ENCODE measurements at places on chromosomes 7 and 10.

DNA sequence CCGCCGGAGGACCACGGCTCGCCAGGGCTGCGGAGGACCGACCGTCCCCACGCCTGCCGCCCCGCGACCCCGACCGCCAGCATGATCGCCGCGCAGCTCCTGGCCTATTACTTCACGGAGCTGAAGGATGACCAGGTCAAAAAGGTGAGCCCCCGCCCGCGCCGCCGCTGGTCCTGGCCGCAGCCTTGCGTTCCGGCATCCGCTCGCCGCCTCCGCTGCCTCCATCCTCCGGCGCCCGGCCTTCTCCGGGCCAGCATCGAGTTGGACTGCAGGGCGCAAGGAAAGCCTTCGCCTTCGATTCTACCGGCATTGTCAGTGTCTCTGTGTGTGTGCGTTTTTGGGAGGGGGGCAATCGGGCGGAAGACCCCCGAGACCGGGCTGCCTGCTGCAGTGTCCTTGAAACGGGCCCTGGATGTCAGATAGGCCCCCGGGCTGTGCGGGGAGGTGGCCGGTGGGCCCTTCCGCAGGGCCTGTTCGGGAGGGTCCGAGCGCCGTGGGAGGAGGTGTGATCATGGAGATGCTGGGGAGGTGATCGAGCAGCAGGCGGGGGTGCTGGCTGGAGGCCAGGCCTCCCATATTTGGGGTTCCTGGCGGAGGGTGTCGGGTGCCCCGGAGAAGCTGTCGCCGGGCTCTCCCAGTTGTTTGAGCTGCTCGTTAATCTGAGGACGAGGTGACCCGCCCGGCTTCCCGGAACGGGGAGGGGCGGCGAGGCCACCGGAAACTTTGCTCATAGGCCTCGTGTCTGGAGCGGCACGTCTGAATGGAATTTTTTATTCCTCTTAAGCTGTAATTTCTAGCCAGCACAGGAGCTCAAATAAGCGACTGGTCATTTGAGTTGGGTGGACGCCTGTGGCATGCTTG, 40.8 kb downstream of the HK1 start:
- peak; percentile 82 for DNase-seq

- no peak for DNase-seq
Measured at GRCh38 chr10:64484811-64485330, 963.7 kb downstream of the REEP3 start.

DNA sequence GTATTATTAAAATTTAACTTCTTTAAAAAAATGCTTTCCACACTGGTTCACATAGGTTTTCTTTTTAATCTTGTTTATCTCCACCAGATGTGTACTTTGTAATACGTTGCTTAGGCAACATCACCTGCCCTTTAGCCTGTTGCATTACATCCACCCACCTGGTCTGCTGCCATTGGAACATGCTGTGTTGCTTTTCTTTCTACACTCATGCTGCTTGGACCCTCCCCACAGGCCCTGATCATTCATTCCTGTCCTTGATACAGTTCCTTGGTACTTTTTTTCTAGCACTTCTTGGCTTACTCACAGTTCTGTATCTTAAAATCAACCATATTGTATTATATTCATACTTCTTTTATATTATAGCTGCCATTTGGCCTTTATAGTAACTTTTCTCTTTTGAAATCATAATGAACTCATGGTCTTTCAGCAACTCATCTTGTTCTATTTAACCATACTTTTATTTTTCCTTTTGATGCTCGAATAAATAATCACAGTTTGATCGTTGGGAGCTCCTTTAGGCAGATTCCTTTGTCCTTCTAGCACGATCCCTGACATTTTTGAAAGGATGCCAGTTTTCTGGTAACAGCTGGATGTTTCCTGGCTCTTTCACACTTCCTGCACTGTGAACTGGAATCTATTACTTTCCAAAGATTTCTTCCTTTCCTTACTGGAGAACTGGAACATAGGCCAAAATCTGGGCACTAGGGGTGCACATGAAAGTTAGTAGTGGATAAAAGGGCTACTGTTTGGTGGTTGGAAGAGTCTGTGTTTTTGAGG, 125.1 kb downstream of the CDK14 start:
- no peak for DNase-seq

GRCh38 chr10:86017841-86018734, 348.5 kb downstream of the GRID1 start:
- no peak for DNase-seq

DNA sequence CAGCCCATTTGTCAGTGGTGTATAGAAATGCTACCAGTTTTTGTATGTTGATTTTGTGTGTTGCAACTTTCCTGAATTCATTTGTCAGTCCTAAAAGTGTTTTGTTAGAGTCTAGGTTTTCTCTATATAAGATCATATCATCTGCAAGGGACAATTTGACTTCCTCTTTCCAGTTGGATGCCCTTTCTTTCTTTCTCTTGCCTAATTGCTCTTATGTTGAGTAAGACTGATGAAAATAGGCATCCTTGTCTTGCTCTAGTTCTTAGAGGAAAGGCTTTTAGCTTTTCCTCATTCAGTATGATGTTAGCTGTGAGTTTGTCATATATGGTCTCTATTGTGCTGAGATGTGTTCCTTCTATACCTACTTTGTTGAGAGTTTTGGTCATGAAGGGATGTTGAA, 161.7 kb upstream of the TPK1 start:
- DNase-seq: no peak

DNA sequence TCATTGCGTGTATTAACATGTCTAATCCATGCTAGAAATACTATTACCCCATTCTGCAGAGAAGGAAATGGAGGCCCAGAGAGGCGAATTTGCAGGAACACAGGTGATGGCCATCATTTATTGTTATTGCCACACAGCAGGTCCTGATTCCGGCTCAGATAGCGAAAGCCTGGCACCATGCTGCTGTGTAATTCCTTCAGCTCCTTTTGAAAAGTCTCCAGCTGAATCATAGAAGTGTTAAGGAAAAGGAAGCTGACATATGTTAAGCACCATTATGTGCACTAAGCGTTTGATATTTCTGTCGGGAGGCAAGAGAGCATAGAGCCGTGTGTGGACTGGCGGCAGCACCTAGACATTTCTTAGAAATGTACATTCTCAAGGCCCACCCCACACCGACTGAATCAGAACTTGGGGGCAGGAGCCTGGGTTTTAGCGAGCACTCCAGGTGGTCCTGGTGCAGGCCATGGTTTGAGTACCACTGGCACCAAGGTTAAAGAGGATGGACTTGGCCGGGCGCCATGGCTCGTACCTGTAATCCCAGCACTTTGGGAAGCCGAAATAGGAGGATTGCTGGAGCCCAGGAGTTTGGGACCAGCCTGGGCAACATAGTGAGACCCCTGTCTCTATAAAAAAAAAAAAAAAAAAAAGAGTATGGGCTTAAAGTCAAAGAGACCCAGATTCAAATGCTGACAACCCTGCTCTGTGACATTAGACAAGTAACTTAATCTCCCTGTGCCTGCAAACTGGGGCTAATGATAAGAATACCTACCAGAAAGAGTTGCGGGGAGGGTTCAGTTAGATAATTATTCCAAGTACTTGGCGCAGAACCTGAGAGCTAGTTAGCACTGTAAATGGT, 52.2 kb downstream of the UNC5B start:
- no peak for DNase-seq

- DNase-seq: no peak
Measured at GRCh38 chr10:112250555-112250954, 32.6 kb upstream of the TECTB start.

DNA sequence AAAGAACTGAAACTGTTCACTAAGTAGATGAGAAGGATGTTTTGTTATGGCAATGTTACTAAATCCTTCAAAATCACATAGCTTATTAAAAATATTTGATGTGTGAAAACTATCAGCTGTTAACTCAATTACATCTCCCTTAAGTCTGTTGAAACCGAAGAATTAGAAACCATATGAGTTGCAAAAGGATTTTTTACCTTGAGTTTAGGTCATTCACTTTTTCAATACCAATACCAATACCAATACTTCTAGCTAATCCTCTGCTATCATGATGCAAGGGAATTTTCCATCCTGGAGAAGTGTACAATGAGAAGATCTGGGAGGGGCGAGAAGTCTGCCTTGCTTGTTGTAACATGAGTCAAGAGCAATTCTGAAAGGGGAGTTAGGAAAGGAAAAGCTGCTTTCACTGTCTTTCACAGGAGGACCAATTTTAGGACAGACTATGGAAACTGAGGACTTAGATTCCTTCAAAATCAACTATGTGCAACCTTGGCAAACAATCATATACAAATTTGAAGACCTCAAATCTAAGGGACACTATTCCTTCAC, 199.7 kb downstream of the IMMP2L start:
- no peak for DNase-seq

GRCh38 chr7:66333443-66333842, 128.3 kb downstream of the TPST1 start:
- DNase-seq: no peak

DNA sequence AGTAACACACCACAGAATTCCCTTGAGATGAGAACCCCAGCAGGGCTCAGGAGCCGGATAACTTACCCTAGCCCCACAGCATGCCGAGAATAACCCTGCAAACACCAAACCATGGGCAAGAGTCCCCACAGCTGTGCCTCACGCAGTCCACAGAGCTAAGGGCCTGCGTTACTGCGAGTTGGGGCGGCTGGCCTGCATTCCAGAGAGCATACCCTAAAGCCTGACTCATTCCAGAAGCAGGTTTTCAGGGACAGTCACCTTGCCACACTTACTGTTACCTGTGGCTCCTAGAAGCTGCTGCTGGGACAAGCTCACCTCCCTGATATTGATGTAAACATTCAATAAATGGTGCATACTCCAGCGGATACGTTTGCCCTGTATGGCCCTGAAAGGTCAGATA, 18.6 kb downstream of the FGFR2 start:
- DNase-seq: no peak

DNA sequence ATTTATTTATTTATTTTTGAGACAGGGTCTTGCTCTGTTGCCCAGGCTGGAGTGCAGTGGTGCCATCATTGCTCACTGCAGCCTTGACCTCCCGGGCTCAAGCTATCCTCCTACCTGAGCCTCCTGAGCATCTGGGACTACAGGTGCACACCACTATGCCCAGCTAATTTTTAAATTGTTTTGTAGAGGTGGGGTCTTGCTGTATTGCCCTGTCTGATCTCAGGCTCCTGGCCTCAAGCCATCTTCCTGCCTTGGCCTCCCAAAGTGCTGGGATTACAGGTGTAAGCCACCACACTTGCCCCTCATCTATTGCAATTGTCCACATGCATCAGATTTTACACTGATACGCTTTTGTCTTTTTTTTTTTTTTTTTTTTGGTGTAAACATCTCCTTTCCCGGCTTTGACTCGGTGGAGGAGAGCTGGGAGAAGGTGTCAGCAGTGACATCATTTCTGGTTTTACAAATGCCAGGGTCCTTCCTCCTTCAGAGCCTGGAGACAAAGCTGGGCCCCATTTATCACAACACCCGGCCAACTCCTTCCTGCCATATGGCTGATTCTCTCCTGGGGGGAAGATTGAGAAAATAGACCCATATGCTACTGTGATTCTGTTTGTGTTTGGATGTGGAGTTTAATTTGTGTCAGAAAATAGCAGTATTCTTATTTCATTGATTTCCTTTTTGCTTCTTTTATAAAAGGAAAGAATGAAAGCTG, 61.3 kb downstream of the GALNT17 start:
- no peak for DNase-seq

GRCh38 chr7:50305583-50306493, 1.3 kb downstream of the IKZF1 start:
- no peak for DNase-seq

GRCh38 chr10:96073722-96074121, 30.3 kb downstream of the CCNJ start:
- peak; percentile 31 for DNase-seq

DNA sequence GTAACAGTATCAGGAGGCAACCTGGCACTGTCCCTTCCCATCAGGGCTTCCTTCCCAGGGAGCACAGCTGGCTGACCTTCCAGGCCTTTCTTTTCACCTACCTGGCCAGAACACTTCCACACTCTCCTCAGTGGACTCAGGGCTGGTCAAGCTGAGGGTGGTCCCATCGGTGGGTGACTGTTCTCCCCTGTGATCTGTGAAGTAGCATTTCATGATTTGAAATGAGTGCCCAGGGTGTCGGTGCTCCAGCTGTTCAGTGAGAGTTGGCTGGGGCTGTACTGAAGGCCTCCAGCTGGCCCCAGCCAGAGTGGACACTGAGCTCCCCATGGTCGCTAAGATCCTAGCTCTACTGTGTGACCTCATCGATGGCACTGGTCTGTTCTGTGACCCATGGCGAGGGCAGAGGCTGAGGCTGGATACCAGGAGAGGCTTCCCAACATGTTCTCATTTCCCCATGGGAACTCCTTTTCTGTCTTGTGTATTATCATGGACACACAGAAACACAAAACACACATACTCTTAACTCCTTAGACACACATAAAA, at the start of gene FAM170B:
Gene FAM170B (minus strand): TSS at position 316 of the 543 bp plus-strand sequence. CDS start 103 bp downstream, at position 213.
- no peak for DNase-seq

- DNase-seq: no peak
Measured at GRCh38 chr7:85586091-85586490, 399.2 kb upstream of the SEMA3D start.

DNA sequence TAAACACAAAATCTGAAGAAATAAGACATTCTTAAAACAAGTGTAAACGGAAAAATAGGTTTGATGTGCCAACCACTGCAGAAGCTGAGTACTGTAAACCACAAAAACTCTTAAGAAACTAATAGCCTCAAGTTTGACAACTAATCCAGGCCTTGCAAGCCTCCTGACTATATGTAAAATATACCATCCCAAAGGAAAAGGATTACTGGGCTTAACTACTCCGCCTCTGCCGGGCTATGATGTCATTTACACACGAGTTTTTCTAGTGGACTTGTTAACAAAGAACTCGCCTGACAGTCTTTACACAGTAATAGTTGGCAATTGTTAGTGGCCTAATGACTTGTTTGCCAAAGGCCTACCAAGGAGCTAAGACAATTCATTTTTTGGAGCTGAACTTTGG, 2.1 kb downstream of the KIF5B start:
- DNase-seq: no peak

GRCh38 chr7:6658618-6659345, 21.7 kb downstream of the ZNF316 start:
- no peak for DNase-seq

GRCh38 chr10:113004069-113004618, 54.1 kb downstream of the TCF7L2 start:
- DNase-seq: no peak

GRCh38 chr10:1576467-1577372, 160.6 kb downstream of the ADARB2 start:
- no peak for DNase-seq

GRCh38 chr10:52566471-52567246, 205.9 kb downstream of the MBL2 start:
- DNase-seq: no peak

DNA sequence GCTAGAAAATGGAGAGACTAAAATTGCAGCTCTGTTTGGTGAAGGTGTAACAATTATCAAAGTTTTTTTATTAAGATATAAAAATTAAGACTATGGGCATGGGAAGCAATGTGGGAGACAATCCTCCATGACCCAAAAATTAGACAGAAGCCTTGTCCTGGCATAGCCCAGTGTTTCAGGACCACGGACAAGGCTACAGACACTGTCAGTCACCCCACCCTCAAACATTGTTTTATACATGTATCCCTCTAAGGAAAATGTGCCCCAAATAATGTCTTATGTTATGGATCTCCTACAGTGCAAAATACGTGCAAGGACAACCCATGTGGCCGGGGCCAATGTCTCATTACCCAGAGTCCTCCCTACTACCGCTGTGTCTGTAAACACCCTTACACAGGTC, 24.0 kb downstream of the HABP2 start:
- no peak for DNase-seq

GRCh38 chr7:154583454-154583853, 419.5 kb downstream of the PAXIP1 start:
- DNase-seq: no peak

- no peak for DNase-seq
Measured at GRCh38 chr10:63169624-63170023, 36.5 kb downstream of the NRBF2 start.

- DNase-seq: no peak
Measured at GRCh38 chr7:98178321-98178720, 32.9 kb upstream of the BHLHA15 start.

- no peak for DNase-seq
Measured at GRCh38 chr10:75470901-75471300, 39.5 kb downstream of the LRMDA start.

Measured in stimulated activated naive CD8-positive, alpha-beta T cell treated with anti-CD3 and anti-CD28 coated beads, Interleukin-15, amount 100 ng/mL, for 72 hours (primary cell).